ENCODE measurements at places on chromosomes 4 and X.

DNA sequence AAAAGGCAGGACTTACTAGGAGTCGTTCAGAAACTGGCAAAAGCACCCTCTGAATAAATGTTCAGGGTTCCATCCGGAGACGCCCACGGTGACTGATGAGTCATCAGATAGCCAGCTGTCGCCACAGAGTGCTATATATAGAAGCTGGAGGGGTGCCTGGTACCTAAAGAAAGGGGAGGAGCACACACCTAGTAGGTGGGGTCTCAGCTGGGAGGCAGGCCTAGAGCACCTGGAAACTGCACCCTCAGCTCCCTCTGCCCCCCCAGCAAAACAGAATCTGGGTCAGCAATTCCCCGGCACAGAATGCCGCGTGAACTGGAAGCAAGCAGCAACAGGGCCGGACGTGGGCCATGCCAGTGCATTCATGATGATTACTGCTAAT lies 242.0 kb downstream of the BCOR start:
- peak; percentile 52 for DNase-seq

DNA sequence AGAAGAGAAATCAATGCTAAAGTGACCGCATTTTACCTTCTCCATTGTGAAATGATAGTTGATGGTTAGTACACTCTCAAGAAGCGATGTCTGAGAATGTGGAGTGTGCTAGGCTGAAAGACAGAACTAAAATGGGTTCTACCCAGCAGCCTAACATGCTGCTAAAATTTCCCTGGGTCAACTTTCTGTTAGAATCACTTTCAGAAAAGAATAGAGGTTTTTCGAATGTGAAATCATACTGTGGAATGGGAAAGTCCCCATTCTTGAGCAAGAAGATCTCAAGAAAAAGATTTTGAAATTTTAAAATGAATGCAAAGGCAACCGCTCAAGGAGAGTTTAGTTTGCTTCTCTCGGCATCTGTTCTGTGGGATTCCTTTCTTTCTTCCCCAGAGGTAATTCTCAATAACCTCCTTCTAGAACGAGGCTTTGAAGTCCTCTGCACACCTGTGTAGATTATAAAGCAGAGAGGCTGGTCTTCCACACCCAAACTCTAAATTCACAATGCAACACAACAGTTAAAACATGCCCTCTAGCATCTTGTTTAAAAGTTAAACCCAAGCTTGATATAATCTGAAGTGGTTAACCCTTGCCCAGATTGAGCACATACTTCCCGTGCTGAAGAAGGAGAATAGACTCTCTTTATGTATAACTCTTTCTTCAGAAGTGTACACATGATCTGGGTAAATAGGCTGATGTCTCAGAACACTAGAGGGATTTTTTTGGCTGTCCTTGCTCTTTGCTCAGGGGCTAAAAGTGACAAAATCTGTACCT lies 208.7 kb upstream of the KLF3 start:
- DNase-seq = no peak

GRCh38 chr4:79679859-79680258 lies 271.8 kb upstream of the GK2 start:
- no peak for DNase-seq

- no peak for DNase-seq
These were observed 3.4 kb upstream of the ATP11C start for GRCh38 chrX:139936259-139936658.

GRCh38 chrX:150049647-150050046 lies 111.4 kb upstream of the EOLA2 start:
- no peak for DNase-seq

- DNase-seq = no peak
These were observed 115.6 kb downstream of the FHIP1A start for GRCh38 chr4:151524610-151525009.

- DNase-seq = no peak
These were observed 22.5 kb downstream of the MID1 start for GRCh38 chrX:10597871-10598270.

GRCh38 chr4:177235026-177235425 lies 74.6 kb upstream of the NEIL3 start:
- DNase-seq = no peak

- no peak for DNase-seq
These were observed 136.7 kb downstream of the ARHGAP24 start for GRCh38 chr4:85611661-85612060.

DNA sequence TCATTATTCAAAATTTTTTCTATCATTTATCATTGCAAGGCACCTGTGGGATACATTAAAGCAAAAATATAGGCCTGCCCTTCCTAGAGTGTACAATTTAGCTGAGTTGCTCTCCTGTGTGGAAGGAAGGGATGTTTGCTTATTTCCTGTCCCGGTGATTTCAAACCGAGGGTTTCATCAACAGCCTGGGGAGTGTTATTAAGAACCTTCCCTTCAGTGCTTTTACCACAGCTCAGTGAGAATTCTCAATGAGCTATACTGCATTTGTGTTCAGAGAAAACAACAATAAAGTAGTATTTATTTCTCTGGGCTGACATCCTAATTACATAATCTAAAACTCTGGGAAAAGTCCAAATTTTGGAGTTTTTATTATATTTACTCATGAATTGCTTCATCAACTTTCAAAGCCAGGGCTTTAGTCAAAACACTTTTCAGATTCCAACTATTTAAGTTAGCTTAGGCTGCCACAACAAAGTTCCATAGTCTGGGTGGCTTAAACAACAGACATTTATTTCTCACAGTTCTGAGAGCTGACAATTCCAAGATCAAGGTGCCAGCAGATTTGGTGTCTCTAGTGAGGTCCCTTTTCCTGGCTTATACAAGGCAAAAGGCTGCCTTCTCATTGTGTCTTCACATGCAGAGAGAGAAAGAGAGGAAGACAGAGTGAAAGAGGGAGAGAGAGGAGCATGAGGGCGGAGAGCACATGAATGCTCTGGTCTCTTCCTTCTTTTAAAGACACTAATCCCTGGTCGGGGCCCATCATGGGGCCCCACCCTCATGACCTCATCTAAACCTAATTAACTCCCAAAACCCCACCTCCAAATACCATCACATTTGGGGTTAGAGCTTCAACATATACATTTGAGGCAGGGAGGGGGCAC lies 62.6 kb downstream of the MMRN1 start:
- no peak for DNase-seq

DNA sequence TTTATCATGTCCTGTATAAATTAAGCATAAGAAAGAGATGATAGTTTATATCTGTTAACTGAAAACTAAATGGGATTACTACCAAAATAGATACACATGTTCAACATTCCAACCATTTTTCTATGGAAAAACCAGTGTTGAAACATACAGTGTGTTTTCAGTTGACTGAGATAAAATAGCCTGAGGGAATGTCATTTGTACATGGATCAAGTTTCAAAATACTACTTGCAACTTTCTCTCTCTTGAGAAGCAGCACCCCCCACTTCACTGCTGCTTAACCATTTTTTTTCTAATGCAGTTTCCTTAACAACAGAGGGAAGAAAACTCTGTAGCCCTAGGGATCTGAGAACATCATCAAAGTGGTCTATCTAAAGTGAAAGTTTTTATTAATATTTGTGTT lies 70.8 kb downstream of the NPNT start:
- no peak for DNase-seq

DNA sequence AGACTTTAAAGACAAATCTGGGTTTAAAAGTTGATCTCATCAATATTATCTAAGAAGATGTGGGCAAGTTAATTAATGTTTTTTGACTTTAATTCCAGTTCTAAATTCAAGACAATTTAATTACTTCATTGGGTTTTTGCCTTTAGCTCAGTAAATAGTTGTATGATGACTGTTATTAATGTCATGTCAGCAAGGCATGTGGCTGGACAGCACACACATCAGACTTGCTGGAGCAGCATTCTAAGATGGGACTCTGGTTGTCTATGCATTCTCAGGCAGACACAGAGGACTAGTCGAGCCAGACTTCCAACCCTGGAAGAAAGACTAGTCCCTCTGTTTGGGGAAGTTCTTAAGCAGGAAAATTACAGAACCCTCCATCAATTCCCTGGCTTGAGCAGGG lies 180.7 kb upstream of the GK2 start:
- no peak for DNase-seq

- DNase-seq = no peak
These were observed 723 bp downstream of the NKX6-1 start for GRCh38 chr4:84498203-84498934.

DNA sequence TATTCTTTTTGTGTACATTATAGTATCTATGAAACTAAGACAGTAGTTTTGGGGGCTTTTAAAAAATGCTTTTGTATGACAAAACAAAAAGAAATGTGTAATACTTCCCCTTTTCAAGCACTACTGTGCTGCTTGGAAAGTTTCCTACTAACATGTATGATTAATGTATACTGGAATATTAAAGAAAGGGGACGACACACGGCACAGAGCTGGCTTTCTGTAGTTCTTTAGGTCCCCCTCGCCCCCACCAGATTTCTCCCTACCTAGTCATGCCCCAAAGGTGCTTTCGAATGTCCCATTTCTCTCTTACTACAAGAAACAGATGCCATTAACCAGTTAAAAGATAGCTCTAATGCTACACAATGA lies 1.6 kb upstream of the AP1S2 start:
- DNase-seq = no peak

DNA sequence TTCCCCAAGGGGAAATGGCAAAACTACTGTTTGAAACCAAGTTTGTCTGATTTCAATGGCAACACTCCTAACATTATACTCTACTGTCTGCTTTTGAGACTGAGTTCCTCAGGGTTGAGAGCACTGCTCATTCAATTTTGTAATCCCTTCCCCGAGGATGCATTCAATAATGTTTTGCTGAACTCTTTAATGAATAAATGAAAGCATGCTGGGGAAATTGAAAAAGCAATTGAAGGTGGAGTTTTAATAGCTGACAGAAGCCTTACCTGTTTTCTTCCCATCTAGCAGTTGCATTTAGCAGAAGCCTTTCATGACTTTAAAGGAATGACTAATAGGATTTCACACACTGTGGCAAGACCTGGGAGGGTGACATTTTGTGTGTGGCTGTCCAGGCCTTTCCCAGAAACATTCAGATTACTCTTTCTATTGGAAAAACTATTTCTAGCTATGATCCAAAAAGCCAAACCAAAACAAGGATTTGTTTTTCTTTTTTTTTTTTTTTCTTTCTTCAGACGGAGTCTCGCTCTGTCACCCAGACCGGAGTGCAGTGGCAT lies 45.1 kb downstream of the DTHD1 start:
- no peak for DNase-seq

DNA sequence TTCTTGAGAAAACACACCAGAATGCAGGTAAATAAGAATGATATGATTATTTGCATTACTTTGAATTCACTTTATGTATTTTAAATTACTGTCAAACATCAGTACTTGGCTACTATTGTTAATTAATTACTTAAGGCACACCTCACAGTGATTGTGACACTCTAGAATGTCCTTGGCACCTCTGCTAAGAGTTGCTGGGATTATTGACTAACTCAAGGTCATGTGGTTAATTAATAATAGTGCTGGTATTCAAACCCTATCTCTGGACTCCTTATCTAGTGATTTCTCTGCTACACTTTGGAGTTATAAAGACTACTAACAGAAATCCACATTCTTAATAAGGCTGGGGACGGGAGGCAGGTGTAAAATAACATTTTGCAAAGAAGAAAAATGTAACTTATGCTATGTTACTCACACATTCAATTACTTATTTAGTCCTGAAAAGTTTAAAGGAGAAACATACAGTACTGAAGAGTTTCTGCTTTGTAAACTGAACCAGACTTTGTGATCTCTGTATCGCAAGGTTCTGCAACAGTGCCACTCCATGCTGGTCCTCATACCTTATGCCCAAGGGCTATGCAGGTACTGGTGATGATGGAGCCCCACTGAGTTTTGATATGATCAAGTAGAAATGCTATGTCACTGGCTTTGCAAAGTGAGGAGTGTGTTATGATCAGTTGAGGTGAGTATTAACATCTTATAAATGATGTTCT lies 242.7 kb downstream of the MID1IP1 start:
- no peak for DNase-seq

DNA sequence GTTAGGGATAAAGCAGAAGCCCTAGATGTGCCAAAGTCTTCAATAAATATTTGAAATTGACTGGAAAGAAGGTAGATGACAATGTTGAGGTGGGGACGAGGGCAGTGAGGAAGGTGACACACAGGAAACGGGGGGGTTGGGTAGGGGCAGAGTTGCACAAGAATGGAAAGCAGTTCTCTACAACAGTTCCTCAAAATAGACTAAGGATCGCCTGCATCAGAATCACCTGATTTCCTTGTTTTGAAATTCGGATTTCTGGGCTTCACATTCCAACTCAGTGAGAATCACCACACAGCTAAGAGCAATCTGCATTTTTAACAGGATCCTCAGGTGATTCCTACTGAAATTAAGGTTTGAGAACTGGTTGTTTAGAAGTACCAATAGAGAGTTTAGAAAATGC lies 70.6 kb downstream of the ARFIP1 start:
- DNase-seq = no peak

GRCh38 chrX:104195489-104196084 lies 29.3 kb downstream of the FAM199X start:
- DNase-seq = no peak

GRCh38 chr4:171242831-171243230 lies 570.4 kb upstream of the GALNTL6 start:
- DNase-seq = no peak

GRCh38 chrX:31523884-31524536 lies 452.2 kb upstream of the FTHL17 start:
- DNase-seq = no peak

DNA sequence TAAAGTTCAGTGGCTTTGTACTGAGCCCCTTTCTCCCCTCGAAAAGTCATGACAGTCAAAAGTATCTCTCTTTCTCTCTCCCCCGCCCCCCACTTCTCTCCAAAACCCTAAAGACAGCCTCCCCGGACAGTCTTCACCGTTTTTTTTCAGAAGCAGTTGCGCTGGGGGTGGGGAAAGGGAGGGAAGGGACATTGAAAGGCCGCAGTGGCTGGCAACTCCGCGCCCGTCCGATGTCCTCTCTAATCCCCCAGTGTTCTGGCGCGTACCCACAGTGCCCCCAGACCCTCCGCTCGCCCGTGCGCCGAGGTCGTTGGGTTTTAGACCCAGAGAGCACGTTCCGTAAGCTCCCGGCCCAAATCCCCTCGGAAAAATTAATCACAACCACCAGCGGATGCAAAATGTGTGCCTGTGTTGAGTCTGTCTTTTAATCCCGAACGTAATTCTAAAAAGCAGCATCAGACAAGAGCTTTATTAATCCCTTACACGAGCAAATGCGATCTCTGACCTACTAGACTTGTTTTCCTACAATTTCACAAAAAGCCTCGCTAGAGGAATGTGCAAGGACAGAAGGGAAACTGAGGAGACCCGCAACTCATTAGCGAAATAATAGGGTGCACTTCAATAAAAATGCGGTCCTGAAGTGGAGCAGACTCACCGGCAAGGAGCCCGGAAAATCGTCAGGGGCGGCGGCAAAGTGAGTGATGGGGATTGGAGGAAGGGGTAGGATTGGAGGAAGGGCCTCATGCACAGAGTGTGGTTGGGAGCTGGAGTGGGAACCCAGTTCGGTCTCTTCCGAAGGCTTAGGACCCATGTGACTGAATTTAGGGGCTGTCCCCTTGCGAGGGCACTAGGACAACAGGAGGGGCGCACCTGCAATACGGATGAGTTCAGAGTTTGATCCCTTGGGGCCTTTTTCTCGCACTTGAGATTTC lies 12.2 kb upstream of the PRDM8 start:
- no peak for DNase-seq

- DNase-seq = no peak
These were observed 11.8 kb downstream of the EDA start for GRCh38 chrX:69627744-69628143.

GRCh38 chr4:14856934-14857235 lies 145.4 kb upstream of the CPEB2 start:
- DNase-seq = no peak

- DNase-seq = no peak
These were observed 100.1 kb downstream of the REPS2 start for GRCh38 chrX:17046478-17047097.

- DNase-seq = no peak
These were observed 5.4 kb upstream of the TBC1D1 start for GRCh38 chr4:37885496-37885895.
